ENCODE measurements at places on chromosomes 16 and 17. TPM values are rescaled to one million over a fixed set of nuclear protein-coding genes. Genes with fewer than 3 reads are reported as not detected.

GRCh38 chr16:11205065-11205699 is 50.8 kb downstream of the SOCS1 start:
- peaks cover 4% of the 10 kb centered on the region for H3K27me3 ChIP-seq
- no peak for DNase-seq
- H3K4me3 ChIP-seq: no peak overlapping the region
- no peaks in the 10 kb centered on the region for H3K36me3 ChIP-seq
- peaks cover 54% of the 10 kb centered on the region for H3K4me1 ChIP-seq
- no peak overlapping the region for H3K27ac ChIP-seq

DNA sequence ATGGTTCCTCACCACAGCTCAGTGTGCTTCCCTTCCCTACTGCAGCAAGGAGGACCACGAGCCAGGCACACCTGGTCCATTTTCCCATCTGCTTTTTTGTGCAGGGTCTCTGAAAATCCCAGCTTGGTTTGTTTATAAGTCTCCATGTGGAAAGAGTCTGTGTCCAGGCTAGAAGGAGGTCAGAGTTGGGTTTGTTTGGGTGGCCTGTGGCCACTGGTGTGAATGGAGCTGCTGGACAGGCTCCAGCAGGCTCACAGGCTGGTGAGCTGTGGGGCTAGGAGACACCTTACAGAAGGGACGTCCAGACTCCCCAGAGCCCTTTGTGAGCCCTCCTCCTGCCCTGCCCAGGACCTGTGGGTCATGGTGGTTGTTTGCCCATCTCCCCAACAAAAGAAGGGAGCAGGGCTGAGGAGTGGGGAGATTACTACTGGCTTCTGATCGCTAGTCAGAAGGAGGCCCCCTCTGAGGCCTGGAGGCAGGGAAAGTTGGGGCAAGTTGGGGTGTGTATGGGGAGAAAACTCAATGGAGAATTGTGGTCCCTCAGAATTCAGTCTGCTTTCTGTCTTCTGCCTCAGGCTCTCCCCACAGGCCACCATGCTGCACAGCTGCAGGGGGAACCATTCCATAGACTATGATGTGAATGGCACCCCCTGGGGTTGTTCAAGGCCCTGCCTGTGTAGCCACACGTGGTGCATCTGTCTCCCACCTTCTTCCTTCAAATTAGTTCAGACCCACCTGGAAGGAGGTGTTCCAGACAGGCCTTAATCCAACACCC is 4.1 kb downstream of the RARA start:
- peaks cover 87% of the 10 kb centered on the region for H3K4me1 ChIP-seq
- H3K27me3 ChIP-seq: no peaks in the 10 kb centered on the region
- DNase-seq: no peak
- no peak overlapping the region for H3K27ac ChIP-seq

The MYADML2 gene
- polyA plus RNA-seq: not detected

- H3K4me3 ChIP-seq: peak overlapping the region; percentile 66
- no peaks in the 10 kb centered on the region for H3K36me3 ChIP-seq
- H3K4me1 ChIP-seq: peaks cover 55% of the 10 kb centered on the region
- peaks cover 26% of the 10 kb centered on the region for H3K27me3 ChIP-seq
- H3K27ac ChIP-seq: no peak overlapping the region
These were observed 28.6 kb downstream of the SMARCE1 start for GRCh38 chr17:40618754-40619625.

GRCh38 chr17:75262112-75262606 is 480 bp downstream of the MRPS7 start:
- peaks cover 49% of the 10 kb centered on the region for H3K4me1 ChIP-seq
- no peaks in the 10 kb centered on the region for H3K27me3 ChIP-seq
- H3K36me3 ChIP-seq: peaks cover 13% of the 10 kb centered on the region
- H3K27ac ChIP-seq: peak overlapping the region; percentile 97

- no peak overlapping the region for H3K27ac ChIP-seq
- peaks cover 19% of the 10 kb centered on the region for H3K4me1 ChIP-seq
- H3K27me3 ChIP-seq: no peaks in the 10 kb centered on the region
- H3K36me3 ChIP-seq: peaks cover 24% of the 10 kb centered on the region
- DNase-seq: no peak
- H3K4me3 ChIP-seq: no peak overlapping the region
These were observed 893 bp downstream of the IGSF6 start for GRCh38 chr16:21651515-21651914.

The AXIN2 gene
- polyA plus RNA-seq: 55.0 TPM

DNA sequence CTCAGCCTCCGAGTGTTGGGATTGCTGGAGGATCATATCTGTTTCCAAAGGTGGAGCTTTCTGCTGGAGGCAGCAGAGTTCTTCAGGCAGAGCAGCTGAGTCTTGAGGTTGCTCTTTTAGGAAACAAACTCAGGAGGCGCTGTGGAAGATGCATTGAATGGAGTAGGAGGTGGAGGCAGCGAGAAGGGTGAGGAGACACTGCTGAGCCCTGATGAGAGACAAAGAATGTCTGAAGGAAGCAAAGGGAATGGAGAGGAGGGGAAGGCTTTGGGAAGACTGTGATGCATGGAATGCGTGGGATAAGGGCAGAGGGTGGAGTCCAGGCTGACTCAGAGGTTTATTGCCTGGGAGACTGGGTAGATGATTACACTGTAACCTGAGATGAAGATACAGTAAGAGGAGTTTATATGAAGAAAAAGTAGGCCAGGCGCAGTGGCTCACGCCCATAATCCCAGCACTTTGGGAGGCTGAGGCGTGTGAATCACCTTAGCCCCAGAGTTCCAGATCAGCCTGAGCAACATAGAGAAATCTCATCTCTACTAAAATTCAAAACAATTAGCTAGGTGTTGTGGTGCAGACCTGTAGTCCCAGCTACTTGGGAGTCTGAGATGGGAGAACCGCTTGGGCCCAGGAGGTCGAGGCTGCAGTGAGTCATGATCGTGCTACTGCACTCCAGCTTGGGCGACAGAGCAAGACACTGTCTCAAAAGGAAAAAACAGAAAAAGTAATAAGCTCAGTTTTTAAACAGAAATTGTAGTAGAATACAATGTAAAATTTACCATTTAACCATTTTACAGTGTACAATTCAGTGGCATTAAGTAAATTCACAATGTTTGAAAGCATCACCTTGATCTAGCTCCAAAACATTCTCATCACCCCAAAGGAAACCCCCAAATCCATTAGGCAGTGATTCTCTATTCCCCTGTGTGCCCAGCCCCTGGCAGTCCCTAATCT is 17.8 kb upstream of the TMEM219 start:
- no peaks in the 10 kb centered on the region for H3K27me3 ChIP-seq
- no peaks in the 10 kb centered on the region for H3K36me3 ChIP-seq
- peak; percentile 91 for DNase-seq

GRCh38 chr17:82424863-82425159 is 6.4 kb upstream of the OGFOD3 start:
- H3K27ac ChIP-seq: no peak overlapping the region
- H3K4me3 ChIP-seq: no peak overlapping the region

The MT4 gene
- polyA plus RNA-seq: not detected

DNA sequence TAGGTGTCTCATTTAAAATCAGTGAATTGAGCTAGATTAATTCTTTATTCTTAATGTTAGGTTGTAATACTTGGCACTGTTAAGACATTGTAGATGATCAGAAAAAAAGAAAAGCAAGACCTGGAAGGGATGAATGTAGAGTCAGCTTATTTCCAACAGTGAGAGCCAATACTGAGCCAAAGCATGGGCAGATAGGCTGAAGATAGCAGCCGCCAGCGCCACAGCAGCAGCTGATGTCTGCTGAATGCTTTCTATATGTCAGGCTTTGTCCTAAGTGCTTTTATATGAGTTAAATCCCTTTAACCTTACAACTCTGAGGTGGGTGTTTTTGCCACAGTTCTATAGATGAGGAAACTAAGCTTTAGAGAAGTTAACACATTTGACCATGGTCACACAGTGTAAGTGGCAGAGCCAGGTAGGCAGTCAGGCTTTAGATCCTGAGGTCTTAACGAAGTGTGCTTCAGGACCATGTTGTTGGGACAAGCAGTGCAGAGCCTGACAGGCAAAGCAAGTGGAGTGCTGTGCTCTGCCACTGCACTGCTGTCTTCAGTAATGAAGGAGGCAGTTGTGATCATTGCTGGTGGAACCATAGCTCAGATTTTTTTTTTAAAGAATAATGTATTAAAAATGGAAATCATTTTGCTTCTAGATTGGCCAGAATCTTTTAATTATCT is 25.9 kb downstream of the TNRC6A start:
- H3K36me3 ChIP-seq: peaks cover 12% of the 10 kb centered on the region
- peaks cover 1% of the 10 kb centered on the region for H3K4me1 ChIP-seq
- H3K4me3 ChIP-seq: no peak overlapping the region

DNA sequence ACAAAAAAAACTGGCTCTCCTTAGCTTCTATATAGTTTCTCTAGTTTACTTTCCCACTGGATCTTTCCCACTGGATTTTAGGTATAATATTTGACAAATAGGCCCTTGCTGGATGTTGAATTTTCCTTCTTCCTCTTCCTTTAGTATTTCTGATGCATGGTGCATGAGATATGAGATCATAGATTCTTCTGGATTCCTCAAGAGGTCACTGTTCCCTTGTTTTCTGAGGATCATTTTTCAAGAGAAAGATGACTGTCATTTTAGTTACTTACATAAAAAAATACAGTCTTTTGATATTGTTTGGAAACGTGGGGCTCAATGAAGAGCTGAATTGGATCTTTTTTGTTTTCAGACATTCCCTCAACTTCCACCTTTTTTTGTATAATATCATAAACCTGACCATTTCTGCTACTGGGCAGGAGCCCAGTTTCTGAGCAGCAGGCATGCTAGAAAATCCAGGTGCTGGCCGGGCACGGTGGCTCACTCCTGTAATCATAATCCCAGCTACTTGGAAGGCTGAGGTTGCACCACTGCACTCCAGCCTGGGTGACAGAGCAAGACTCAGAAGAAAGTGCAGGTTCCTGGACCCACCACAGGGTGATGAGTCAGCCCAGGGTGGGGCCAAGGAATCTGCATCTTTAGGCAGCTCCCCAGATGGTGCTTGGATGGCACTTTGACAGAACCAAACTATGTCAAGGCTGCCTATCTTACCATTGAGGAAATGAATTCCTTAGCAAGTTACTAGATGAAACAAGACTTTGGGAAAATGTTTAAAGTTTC is 70.3 kb downstream of the SDR42E1 start:
- H3K36me3 ChIP-seq: no peaks in the 10 kb centered on the region
- H3K4me1 ChIP-seq: no peaks in the 10 kb centered on the region
- no peak overlapping the region for H3K27ac ChIP-seq
- H3K4me3 ChIP-seq: no peak overlapping the region

GRCh38 chr16:11674818-11675560 is 6.7 kb downstream of the SNN start:
- H3K27ac ChIP-seq: no peak overlapping the region
- H3K27me3 ChIP-seq: no peaks in the 10 kb centered on the region
- peaks cover 37% of the 10 kb centered on the region for H3K4me1 ChIP-seq

The PRR14 gene
- 9.2 TPM for polyA plus RNA-seq

DNA sequence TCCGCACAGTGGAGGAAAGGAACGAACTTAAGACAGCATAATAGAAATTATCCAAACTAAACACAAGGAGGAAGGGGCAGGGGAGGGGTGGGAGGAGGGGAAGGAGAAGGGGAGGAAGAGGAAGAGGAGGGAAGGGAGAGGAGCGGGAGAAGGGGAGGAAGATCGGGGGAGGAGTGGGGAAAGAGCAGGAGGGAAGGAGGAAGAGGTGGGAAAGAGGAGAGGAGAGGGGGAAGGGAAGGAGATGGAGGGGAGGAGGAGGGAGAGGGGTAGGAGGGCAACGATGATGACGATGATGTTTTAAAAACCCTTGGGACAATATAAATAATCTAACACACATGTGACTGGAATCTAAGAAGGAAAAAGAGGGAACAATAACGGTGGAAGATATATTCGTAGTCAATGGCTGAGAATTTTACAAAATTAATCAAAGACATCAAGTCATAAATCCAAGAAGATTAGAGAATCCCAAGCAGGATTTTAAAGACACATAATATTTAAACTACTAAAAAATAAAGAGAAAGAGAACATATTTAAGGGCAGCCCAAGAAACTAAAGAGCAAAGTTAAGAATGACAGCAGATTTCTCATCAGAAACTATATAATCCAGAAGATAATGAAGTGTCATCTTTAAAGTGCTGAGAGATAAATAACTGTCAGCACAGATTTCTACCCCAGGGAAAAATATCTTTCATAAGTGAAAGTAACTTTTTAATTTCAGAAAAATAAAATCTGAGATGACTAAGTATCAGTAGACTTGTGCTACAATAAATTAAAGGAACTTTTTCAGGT is 30.2 kb downstream of the C16orf95 start:
- no peaks in the 10 kb centered on the region for H3K27me3 ChIP-seq
- no peak overlapping the region for H3K4me3 ChIP-seq
- no peaks in the 10 kb centered on the region for H3K4me1 ChIP-seq
- H3K36me3 ChIP-seq: no peaks in the 10 kb centered on the region
- no peak for DNase-seq

- peak overlapping the region; percentile 96 for H3K4me3 ChIP-seq
- no peaks in the 10 kb centered on the region for H3K27me3 ChIP-seq
- no peaks in the 10 kb centered on the region for H3K36me3 ChIP-seq
- DNase-seq: no peak
- peaks cover 57% of the 10 kb centered on the region for H3K4me1 ChIP-seq
These were observed 684 bp downstream of the SLX4 start for GRCh38 chr16:3610698-3611145.

- peak; percentile 26 for DNase-seq
- no peak overlapping the region for H3K4me3 ChIP-seq
- H3K27me3 ChIP-seq: no peaks in the 10 kb centered on the region
- no peaks in the 10 kb centered on the region for H3K36me3 ChIP-seq
- H3K4me1 ChIP-seq: no peaks in the 10 kb centered on the region
- no peak overlapping the region for H3K27ac ChIP-seq
These were observed 140.7 kb downstream of the KATNIP start for GRCh38 chr16:27690608-27691007.

GRCh38 chr17:41905172-41905571 is 13.6 kb downstream of the ACLY start:
- DNase-seq: no peak
- H3K4me3 ChIP-seq: no peak overlapping the region
- no peak overlapping the region for H3K27ac ChIP-seq
- peaks cover 53% of the 10 kb centered on the region for H3K4me1 ChIP-seq
- H3K27me3 ChIP-seq: no peaks in the 10 kb centered on the region

DNA sequence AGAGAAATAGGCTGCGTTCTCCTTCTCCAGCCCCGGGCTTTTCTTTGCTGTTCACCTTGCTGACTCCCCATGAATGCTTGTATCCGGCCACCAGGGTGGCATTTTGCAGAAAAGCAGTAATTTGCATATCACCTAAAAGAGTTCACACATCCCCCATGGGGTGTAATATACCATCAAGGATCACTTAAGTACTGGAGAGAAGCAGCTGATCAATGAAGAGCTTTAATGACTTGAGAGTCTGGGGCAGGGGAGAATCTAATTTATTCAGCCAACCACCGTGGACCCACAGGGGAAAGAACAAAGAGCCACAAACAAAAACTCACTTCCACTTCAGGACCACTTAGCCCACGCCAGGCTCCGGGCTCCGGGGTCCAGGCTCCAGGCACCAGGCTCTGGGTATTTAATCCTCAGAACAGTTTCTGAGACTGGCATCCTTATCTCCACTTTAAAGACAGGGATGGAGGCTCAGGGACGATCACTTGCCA is 33.9 kb upstream of the SEC14L1 start:
- no peak overlapping the region for H3K4me3 ChIP-seq
- no peak for DNase-seq
- no peak overlapping the region for H3K27ac ChIP-seq
- H3K4me1 ChIP-seq: peaks cover 86% of the 10 kb centered on the region
- no peaks in the 10 kb centered on the region for H3K36me3 ChIP-seq

- H3K4me1 ChIP-seq: peaks cover 44% of the 10 kb centered on the region
- H3K36me3 ChIP-seq: peaks cover 10% of the 10 kb centered on the region
- peak; percentile 56 for DNase-seq
- no peaks in the 10 kb centered on the region for H3K27me3 ChIP-seq
- peak within 1 kb of the TSS; percentile 89 for H3K4me3 ChIP-seq
These were observed at the start of gene GRB7 for GRCh38 chr17:39737760-39738567. TSS of gene GRB7 (plus strand) at chr17:39737938. CDS start at chr17:39742302, 4,364 bp downstream.

The DPEP1 gene
- polyA plus RNA-seq: 52.2 TPM

All from HepG2 (cell line).